Astrocyte of the hippocampus (primary cell): ENCODE measurements at places on chromosomes 3 and 15.

- DNase-seq = peak; percentile 20
These were observed 396.2 kb upstream of the NAALADL2 start for GRCh38 chr3:174462916-174463315.

GRCh38 chr3:89698208-89698830, 590.9 kb downstream of the EPHA3 start:
- DNase-seq = no peak

DNA sequence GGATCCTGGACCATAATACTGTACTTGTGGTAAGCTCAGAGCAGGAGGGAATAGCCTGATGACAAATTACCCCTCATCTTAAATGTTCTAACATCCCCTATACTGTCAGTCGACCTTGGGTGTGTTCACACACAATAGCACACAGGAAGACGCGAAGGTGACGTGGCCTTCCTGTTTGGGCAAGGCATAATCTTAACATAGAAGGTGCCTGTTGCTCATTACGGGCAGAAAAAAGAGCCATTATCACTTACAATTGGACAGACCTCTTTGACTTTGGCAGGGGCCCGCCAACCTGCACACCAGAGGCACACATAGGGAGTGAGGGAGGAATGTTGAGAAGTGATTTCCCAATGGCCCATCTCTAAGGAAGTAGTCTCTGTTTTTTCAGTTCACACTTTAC, 144.2 kb downstream of the ANO10 start:
- no peak for DNase-seq

- no peak for DNase-seq
These were observed 44.1 kb downstream of the CAPN3 start for GRCh38 chr15:42403389-42403788.

DNA sequence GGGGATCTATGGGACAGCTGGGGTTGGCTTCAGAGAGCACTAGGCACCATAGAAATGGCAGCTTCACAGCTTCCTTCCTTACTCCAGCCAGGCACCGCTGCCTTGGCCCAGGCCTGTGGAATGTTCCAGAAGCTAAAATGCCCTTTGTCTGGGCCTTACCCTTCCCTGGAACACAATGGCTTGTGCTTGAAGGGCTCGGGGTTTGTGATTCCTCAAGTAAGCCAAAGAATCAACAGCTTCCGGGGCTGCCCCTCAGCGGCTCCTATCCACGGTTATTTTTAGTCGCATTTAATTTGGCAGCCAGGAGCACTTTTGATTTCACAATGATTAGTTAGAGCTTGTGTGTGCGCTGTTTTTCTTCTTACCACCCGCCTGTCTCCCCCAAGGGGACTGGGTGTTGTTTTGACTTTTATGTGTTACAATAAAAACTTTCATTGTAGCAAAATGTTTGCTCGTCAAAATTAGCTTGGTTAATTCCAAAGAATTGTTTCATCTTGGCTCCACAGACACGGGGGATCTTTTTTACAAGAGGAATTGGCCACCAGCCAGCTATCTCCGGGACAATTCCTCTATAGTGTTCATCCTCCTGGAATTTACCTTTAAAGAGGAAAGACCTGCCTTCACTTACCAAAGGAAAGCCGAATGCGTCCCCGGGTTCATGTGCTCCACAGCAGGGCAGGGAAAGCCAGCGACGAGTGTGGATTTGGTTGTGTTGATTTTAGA, 73.8 kb downstream of the TLE3 start:
- DNase-seq = peak; percentile 72

- no peak for DNase-seq
These were observed 424.7 kb upstream of the THBS1 start for GRCh38 chr15:39156166-39156565.

- no peak for DNase-seq
These were observed 14.3 kb downstream of the KLHL25 start for GRCh38 chr15:85780225-85780985.

DNA sequence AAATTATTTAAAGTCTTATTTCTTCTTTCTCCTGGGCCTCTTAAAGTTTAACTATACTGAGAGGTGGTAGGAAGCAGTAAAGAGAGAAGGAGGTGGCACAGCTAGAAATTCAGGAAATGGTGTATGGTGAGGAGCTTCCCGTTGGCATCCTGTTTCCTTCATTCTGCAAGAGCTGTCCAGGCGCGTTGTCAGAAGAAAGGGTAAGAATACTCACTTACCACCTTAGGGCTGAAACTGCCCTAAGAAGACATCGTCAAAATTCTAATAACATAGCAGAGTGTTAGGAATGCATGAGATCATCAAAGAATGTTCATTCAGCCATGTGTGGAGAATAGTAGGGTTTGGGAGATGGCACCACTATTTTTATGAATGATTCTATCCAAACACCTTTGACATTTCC, 699.6 kb downstream of the MCTP2 start:
- no peak for DNase-seq

- peak; percentile 80 for DNase-seq
These were observed 3.1 kb upstream of the AP2M1 start for GRCh38 chr3:184171562-184171961.

DNA sequence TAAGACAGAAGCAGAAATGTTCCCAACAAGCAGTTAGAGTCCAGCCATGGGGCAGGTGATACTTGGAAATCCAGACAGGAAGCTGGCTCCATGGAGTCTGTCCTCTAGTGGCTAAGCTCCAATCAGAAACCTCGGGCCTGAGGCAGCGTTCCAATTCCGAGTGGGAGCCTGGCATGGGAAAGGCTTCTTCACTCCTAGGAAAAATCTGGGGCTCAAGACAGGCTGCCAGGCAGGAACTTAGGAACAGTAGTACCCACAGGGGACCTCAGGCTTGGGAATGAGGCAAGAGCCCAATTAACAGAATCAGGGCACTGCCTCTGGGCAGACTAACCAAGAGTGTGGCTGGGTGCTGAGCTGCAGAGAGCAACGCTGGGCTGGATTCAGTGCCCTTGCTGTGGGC, 6.2 kb upstream of the ATP13A4 start:
- peak; percentile 23 for DNase-seq

DNA sequence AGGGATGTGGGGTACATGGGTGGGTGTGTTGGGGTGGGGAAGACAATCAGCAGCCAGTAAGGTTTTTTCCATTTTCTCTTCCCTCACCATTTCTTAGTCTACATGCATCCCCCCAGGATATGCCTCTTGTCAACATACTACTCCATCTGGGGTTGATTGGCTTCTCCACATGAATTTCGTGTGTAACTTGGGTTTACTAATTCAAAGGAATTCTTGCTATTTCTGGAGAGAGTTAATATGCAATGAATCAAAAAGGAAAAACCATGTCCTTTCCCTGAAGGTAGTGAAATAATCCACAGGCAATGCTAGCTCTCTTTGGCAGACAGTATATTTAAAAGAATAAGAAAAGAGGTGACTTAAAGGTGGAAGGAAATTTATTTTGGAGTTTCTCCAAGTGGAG, 198.4 kb downstream of the EBLN2 start:
- peak; percentile 15 for DNase-seq

DNA sequence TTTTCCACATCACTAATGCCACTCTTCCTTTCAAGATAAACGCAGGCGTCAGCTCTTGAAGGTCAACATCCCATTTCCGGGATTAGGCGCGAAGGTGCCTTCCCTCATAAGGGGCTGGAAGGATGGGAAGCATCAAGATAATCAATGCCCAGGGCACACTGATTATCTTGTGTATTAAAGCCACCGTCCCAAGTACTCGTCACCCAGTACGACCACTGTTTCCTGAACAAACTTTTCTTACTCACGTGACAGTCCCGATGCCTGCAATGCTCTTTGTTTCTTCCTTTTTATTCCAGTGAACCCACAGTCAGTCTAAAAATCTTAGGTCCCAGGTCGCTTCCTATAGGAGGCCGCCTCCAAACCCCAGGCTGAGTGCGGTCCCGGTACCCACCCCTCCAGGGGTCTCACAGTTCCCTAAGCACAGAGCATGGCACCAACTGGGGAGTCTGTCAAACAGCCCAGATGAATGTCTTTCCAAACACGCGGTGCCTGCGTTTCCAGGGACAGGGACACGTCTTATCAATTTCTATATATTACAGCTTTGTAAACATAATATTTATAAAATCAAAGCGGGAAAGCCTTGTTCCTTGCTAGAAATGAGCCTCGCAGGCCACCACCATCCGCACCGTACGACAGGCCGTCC, 589 bp downstream of the ANAPC13 start:
- DNase-seq = peak; percentile 51

DNA sequence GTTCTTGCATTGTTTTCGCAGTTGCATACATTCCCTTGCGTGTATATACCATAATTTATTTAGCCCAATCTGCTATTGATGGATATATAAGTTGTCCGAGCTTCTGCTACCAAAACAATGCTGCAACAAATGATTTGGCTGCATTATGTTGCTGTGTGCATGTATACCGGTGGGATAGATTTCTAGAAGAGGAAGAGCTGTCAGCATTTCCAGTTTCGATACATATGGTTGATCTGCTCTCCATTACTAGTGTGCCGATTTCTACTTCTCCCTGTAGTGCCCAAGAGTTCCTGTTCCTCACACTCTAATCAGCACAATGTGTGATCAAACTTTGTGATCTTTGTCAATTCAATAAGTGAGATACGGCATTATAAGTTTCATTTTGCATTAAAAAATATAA, 92.8 kb upstream of the NMNAT3 start:
- DNase-seq = no peak

GRCh38 chr15:36407647-36408046, 171.8 kb upstream of the CDIN1 start:
- DNase-seq = peak; percentile 65

- no peak for DNase-seq
These were observed 19.7 kb downstream of the SLC12A1 start for GRCh38 chr15:48225771-48226170.

DNA sequence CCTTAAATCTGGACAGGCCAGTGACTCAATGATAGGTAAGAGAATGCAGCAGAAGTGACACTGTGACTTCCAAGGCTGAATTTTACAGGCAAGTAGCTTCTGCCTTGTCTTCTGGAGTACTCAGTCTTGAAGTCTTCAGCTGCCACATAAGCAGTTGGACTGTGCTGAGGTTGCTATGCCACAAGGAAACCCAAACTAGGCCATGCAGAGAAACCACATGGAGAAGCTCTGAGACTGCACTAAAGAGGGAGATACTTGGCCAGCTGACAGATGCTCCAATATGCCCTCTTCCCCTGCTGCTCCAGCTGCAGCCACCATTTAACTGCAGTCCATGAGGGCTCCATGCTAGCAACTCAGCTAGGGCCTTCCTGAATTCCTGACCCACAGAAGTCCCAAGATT, 119.4 kb upstream of the GADL1 start:
- DNase-seq = no peak
